Activated CD4-positive, CD25-positive, alpha-beta regulatory T cell (primary cell): ENCODE measurements at places on chromosomes 7 and 10.

DNA sequence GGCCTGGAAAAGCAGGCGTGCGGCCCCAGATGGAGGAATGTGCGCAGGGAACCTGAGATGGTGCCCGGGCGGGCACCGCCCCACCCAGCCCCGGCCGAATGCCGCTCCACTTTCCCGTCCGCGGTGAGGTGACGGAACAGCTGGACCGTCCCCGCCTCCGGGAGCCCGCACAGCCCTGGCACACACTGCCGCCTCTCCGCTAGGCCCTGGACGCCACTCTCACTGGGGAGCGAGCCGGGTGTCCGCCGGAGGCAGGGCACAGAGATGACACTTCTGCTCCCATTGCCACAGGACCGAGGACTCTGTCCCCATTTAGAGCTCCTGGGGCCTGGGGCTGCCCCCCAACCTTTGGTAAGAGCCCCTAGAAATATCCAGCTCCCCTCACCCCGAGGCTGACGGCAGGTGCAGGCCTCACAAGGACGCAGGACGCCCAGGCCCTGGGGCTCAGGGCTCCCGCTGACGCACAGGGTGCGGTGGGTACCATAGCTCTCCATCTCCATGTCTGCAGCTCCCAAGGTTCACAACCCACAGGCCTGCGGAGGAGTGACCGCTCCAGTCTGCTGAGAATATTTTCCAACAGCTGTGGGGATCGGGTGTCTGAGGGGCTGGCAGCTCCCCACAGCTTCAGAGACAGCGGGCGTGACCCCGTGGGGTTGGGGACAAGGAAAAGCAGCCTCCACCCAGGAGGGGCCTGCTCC is 52.2 kb upstream of the PDGFA start:
- no peak for DNase-seq

DNA sequence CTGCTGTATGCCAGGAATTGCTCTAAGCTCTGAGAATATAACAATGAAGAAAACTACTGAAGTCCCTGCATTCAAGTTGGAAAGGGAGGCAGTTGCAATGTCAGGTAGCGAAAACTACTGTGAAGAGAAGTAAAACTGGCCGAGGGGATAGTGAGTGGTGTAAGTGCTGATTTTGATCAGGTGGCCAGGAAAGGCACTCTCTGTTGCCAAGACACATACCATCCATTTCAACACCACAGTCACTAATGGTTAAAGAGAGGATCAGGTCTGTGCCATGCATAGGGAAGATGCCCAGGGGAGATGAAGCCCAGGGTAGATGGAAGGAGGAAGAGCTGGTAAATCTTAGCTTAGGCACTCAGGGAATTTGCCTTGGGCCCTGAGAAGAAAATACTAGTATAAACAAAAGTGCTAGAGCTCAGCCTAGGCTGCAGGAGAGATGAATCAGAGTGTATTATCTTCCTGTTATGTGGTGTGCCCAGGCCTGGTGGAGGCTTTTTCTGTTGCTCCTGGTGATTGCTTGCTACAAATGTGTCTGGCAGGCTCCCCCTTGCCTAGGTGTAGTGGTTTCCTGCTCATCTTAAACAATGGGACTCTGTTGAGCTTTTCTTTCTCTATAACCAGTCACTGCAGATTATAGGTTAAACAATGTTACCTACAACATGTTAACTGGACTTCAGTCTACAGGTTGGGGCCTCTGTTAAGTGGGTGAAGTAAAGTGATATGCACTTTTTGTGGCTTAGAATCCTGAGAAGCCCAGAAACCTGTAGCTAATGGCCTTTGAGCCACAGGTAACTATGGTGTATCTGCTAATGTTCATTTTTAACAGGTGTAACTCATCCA is 125.5 kb downstream of the LRRC4 start:
- DNase-seq, result no peak

DNA sequence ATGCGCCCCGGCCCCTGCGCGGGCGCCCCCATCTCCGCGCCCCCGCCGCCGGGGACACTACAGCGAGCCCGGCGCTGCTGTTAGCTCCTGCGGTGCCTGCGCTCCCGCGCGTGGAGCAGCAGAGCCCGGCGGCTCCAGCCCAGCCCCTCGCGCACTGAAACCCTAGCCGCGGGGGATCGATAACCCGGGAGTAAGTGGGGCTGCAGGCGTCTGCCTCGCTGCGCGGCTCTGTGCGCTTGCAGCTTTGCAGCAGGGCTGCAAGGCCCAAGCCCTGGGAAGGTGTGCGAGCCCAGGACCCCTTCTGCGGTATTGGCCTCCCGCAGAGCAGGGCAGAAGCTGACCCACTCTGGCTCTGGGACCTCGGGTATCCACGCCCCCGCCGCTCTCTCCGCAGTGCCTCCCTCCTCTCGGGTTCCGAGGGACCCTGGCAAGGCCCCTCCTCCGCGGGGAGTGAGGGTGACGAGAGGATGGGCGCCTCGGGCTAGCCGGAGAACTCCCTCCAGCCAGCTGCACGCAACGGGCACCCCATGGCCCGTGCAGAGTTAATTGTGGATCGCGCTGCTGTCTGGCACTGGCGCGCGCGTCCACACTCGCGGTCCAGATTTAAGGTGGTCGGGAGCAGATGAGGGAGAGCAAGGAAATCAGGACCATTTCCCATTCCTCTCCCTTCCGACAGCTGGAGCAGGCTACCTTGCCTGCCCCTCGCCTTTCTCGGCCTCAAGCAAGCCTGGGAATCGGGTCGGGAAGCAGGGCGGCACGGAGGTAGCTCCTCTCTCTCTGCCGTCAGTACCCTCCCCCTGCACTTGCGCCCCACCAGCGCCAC is 2.1 kb downstream of the SHH start:
- DNase-seq, result no peak

GRCh38 chr7:121957626-121958025 is 84.7 kb downstream of the PTPRZ1 start:
- DNase-seq, result no peak

- no peak for DNase-seq
Measured at GRCh38 chr10:132205650-132206376, 19.1 kb downstream of the DPYSL4 start.

DNA sequence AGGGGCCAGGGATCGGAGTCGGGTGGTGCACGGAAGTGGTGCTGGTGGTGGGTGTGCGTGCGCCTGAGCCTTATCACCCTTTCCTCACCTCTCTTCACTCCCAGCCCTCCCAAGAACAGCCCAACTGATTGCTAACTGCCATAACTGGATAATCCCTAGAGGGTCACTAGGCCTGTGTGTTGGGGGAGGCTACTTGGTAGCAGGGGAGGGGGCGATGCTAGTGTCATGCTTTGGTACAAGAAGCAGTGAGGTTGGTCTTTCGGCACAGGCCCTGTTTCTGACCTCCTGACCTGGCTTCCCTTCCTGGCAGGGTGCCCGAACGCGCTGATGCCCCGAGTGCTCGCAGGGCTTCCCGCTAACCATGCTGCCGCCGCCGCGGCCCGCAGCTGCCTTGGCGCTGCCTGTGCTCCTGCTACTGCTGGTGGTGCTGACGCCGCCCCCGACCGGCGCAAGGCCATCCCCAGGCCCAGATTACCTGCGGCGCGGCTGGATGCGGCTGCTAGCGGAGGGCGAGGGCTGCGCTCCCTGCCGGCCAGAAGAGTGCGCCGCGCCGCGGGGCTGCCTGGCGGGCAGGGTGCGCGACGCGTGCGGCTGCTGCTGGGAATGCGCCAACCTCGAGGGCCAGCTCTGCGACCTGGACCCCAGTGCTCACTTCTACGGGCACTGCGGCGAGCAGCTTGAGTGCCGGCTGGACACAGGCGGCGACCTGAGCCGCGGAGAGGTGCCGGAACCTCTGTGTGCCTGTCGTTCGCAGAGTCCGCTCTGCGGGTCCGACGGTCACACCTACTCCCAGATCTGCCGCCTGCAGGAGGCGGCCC is 652 bp downstream of the KAZALD1 start:
- DNase-seq, result peak; percentile 18

DNA sequence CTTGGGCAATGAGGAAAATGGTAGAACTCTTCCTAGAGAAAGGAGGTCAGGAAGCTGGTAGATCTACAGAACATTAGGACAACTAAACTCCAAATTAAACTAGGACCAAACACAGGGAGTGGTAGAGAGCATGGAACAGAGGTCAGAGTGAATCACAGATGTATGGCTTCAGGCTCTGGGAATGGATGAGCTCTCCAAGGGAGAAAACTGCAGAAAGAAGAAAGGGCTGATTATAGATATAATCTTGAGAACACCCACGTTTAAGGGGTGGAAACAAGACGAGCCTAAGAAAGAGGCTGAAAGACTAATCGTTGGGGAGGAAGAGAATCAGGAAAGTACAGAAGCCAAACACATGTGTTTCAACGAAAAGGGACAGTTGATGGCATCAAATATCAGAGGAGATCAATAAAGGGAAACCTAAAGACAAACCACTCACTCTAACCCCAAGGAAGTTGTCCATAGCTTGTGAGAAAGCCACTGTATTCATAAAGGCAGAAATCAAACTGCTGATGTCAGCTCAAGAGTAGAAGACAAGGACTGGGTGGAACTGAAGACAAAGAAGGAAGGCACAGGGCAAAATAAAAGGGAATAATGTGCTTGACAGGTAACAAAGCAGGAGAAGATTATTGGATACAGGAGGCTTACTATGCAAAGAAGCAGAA is 41.4 kb downstream of the NUDCD3 start:
- DNase-seq, result no peak

- DNase-seq, result no peak
Measured at GRCh38 chr7:75953431-75953830, 38.5 kb downstream of the POR start.

DNA sequence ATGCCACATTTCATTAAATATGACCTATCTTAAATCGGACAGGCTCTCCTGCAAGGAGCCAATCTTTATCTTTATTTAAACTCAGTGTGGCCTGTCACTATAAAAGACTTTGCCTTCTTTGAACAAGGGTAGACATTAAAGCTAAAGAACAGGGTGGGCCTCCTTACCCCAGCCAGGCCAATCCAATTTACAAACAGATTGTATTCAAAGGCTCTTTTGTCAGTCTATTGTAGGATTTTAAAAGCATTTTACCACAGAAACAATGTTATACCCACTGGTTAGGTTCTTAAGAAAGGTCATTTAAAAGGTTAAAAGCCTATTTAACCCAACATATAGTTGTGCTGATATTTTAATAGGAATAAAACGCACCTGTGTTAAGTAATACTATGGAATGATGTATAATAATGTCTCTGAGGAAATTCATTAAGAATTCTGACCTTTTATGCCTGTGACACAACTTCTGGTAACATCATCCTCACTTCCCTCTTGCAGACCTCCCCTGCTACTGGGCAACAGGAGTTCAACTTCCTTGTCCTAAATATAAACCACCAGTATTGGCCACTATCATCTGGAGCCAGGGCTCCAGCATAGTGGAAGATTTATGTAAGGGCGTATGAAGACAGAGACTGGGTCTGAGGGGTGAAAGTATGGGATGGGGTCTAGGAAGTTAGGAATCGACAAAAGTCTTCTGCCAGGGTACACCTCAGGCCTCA is 32.5 kb downstream of the MTERF1 start:
- no peak for DNase-seq

- DNase-seq, result no peak
Measured at GRCh38 chr7:45594745-45595535, 20.8 kb downstream of the ADCY1 start.

DNA sequence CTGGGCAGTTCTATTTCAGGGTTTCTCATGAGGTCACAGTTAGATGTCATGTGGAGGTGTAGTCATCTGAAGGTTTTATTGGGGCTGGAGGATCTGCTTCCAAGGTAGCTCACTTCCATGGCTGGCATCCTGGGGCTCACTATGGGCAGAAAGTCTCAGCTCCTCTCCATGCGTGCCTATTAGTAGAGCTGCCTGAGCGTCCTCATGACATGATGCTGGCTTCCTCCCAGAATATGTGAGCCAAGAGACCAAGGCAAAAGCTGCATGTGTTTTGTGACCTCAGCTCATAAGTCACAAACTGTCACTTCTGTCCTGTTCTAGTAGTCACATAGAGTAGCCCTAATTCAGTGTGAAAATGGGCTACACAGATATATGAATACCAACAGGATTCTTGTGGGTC is 524.4 kb downstream of the SUGCT start:
- DNase-seq, result no peak

DNA sequence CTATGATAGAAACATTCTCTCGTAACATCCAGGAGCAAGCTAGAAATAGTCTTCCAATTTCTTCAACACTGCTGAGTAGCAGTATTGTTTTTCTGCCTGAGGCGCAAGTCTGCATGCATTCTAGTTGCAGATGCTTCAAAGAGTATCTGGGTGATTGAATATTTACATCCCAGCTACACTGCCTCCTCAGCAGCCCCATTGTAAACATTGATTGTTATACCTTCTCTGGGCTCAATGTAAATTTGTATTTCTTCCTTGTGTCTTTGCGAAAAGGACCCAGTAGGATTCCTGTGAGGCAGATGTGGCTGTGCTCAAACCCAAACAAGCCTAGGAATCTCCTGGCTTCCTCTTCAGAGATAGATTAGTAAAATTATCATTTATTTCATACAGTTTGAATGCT is 320.7 kb downstream of the CDC14C start:
- DNase-seq, result no peak

DNA sequence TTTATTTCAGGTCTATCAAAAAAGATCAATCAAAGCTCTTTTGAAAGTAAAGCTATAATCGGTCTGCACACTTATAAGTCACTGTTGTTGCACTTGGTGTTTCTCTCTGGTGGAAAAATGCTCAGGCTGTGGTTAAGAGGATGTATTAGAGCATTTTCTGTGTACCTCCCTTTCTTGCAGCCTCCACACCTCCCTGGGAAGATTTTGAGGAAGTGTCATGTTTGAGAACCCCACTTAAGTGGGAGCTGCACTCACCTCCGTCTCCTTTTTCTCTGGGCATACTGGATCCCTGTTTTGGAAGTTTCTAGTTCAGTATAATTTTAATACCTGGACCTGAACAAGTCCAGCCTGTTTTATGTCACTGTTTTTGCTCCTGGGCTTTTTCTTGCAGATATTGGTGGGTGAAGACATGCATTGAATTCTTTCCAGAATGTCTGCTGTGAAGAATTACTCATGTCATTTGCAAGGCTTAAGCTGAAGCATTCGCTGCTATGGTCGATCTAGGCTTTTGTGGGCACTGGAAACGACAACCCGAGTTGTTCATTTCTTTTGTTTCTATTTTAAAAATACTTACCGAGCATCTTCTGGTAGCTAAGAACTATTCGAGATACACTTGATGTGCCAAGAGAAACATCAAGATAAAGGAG is 36.6 kb downstream of the TCF7L2 start:
- no peak for DNase-seq

DNA sequence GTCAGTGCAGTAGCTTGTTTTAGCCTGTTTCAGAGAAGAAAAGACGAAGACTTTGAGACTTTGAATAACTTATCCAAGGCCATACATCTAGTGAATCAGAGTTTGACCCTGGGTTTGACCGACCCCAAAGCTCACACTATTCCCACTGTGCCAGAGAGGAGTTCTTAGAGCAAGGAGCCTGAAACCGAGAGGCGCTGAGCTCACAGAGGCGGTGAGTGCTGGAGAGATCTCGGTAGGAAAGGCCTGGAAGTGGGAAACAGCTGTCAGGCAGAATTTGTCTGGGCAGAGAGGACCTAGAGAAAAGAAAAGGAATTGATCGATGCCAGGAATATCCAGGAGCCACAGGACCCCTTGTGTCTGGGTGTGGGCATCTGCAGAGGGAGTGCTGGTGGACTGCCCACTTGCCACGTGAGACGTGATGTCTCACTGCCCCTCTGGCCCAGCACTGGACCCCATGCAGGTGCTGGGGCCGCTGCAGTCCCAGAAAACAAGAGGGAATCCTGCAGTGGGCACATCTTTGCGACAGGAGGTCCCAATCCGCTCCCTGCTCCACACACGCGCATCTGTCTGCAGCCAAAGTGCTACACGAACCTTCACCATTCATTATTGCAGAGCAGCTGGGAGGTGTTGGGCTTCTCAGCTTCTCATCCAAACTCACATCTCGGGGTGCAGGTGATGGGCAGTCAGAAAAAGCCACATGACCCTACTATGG is 6.2 kb downstream of the CALML3 start:
- no peak for DNase-seq

- DNase-seq, result no peak
Measured at GRCh38 chr7:12987238-12987637, 299.8 kb downstream of the ARL4A start.

- DNase-seq, result no peak
Measured at GRCh38 chr7:132402096-132402495, 174.2 kb downstream of the PLXNA4 start.
